ENCODE measurements at places on chromosomes 2 and 18.

GRCh38 chr2:38123911-38124310, 48.0 kb upstream of the CYP1B1 start:
- DNase-seq, result no peak

DNA sequence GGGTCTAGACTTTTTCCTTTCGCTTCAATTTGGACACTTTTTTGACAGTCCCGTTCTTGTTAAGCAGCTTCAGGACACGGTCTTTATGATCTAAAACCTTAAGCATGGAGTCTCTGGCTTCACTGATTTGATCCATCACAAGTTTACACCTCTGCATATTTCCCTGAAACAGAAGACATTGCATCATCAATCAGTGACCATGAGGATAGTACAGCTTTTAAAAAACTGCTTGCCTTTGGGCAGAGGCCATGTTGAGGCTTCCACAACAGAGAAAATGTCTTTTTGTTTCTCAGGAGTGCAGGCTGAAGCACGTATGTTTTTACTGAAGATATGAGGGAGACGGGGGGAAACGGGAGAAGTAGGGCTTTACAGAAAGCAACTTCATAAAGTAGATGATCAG, 56.2 kb upstream of the AMMECR1L start:
- DNase-seq, result no peak

DNA sequence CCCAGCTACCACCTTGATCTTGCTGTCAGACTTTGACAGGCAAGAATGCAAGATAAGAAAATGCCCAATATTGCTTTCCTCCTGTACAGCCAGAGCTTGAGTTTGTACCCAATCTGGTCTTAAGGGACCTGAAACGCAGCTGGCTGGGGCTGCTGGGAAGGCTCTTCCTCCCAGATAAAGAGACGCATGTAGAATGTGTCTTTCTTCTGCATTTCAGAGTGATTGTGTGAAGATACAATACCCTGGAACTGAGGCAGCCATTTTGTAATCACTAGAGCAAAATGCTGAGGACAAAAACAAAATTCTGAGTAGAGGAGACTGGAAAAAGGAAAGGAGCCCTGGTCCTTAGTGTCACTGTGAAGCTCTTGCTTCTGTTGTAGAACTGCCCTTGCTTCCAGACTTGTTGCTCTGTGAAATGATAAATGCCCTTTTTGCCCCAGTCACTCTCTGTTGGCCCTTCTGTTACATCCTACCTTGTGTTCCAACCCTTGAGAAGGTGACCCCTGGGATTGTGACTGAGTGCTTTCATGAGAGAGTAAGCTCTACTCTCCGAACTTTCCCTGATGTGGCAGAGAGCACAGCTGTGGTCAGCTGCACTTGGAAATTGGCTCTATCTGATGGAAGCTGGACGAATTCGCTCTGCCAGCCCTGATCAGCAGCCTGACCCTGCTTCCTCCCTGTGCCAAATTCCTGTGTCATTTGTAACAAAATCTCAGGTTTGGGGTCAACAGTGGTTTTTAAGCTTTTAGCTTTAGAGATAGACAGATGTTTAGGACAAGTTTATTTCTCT, 137.4 kb upstream of the RBMS1 start:
- no peak for DNase-seq

GRCh38 chr2:28950941-28951630, 30.0 kb upstream of the TOGARAM2 start:
- no peak for DNase-seq

GRCh38 chr2:27713201-27713600, 49.5 kb downstream of the SLC4A1AP start:
- DNase-seq, result no peak

- DNase-seq, result no peak
These were observed 13.3 kb downstream of the AGXT start for GRCh38 chr2:240881913-240882312.

GRCh38 chr2:61639721-61640120, 101.6 kb upstream of the XPO1 start:
- DNase-seq, result no peak

DNA sequence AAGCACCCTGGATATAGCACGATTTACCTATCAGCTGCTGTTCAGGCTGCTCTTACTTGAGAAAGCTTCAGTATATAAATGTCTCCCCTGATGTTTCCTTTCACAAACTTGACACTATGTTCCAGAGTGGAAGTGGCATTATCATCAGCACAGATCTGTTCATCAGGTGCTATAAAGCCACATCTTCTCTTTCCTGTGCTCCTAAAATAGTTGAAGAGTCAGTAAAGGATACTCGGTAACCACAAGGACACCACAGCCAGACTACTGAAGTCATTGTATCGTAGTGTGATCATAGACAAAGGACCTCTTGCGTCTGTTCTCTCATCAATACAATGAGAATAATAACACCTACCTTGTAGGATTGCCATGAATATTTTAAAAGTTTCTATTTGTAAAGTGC, 841.0 kb upstream of the CELF4 start:
- DNase-seq, result no peak

DNA sequence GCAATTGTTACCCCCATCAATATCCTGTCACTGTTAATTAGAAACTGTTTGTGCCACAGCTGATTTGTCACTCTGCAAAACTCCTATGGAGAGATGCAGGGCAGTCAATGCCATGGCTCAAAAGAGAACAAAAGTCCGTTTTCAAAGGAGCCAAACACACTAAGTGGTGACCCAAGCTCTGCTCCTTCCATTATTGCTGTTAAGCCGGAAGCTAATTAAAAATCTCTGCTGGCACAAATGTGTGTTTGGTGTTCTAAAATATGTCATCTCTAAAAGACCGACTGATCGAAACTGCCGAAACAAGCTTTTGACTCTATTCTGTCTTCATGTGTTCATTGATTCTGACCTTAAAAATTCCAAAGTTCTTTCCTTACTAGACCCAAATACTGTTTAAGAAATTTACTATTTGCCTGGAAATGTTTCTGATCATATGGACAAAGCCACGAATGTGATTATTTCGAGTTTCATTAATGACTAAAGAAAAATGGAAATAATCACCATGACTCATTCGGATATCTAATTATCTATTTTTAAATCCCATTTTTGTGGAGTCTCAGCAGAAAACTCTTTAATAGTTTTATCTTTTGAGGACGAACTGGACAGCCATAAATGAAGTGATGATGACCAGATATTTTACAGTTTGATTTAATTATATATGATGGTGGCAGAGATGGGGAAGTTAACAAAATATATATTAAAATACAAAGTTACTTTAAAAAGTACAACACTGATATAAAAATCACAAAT, 287.6 kb downstream of the SOCS6 start:
- DNase-seq, result no peak

DNA sequence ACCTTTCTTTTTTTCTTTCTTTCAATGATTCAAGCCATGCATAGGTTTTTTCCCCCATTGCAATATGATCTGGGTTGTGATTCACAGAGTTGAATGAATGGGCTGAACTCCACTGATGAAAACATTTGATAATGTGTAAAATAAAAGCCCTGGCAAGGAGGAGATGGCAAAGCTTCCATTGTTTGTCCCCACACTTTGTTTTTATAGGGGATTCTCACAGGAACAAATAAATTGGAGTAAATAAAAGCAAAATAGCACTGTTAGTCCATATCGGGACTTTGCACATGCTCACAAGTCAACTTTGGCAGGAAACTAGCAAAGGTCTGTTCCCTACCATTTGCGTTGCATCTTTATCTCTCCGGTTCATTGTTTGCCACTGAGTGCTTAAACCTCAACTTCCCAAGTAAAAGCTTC, 55.7 kb downstream of the MEIS1 start:
- DNase-seq, result no peak

DNA sequence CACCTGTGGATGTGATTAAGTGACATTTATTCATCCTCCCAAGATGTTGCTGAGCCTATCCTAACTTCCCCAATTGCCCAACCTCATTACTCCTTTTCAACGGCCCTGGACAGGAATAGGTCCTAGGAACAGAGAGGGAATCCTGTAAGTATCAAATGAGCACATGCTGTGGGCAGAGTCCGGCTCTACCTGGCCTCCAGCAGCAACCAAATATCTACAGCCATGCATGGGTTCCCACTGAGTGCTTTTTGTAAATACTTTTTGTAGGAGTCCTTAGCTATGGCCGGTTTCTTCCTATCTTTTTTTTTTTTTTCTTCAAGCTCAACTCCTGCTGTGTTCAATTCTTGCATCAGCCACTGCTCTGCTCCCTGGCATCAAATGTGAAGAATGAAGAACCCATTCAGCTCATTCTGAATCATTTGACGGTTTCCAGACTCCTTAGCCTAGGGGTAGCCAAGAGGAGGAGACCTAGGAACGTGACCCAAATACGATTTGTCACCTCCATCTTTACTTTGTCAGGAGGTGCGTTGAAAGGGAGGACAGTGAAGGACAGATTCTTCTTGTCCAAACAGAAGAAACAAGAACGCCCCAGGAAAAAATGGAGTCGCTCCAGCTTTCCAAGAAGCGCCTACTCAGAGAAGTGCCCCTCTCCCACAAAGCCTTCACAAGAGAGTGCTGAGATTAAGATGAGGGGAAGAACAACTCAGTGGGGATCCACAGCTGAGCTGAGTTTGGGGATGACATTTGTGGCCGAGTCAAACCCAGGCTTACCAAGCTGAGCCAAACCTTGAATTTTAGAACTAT, 46.7 kb upstream of the LCLAT1 start:
- DNase-seq, result no peak

GRCh38 chr2:119264781-119265692, 41.4 kb downstream of the STEAP3 start:
- peak; percentile 49 for DNase-seq

DNA sequence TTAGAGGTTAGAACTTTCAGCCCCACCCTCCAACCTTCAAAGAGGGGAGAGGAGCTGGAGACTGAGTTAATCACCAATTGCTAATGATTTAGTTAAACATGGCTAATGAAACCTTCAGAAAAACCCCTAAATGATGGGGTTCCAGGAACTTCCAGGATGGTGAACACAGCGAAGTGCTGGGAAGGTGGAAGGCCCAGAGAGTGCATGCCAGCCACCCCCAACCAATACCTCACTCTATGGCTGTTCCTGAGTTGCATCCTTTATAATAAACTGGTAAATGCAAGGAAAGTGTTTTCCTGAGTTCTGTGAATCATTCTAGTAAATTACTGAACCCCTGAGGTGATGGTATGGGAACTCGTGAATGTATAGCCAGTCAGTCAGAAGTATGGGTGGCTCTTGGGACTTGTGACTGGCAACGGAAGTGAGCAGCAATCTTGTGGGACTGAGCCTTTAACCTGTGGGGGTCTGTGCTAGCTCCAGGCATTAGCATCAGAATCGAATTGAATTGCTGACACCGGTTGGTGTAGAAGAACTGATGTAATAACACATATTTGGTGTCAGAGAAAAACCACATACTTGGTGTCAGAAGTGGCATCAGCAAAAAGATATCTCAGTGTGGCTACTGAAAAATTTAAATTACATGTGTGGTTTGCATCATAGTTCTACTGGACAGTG, 37.4 kb downstream of the NPHP1 start:
- no peak for DNase-seq

DNA sequence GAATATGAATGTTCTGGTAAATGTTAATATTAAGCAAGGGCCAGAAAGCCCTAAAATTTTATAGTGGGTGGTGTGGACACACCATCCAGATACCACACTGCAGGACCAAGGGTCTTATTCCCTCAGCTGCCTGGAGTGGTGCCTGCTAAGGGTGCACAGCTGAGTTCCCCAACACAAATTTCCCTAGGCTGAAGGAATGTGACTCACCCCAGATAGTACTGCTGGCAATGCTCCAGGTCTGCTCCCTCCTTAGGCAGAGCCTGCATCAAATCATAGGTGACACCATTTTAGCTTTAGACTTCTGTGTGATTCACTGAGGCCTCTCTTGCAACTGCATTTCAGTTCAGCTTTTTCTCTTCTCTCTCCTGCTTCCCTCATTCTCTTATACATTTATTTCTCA, 321.1 kb downstream of the SATB2 start:
- DNase-seq, result no peak

DNA sequence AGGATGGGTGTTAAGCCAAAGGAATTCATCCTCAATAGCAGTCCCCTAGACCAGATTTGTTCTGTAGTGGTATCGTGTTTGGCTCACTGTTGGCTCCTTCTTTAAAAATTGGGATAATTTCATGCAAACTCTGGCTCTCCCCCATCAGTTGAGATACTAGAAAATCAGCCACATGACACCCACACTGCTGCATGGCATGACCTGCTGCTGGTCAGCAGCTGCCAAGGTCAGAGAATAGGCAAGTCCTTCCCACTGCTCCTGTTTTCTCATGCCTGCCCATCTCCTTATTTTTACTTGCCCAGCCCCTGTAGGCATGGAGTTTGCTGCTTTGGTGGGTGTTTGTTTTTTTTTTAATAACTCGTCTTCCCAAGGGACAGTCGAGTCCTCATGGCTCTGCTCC, 1.0 kb upstream of the SNRNP200 start:
- DNase-seq, result no peak

DNA sequence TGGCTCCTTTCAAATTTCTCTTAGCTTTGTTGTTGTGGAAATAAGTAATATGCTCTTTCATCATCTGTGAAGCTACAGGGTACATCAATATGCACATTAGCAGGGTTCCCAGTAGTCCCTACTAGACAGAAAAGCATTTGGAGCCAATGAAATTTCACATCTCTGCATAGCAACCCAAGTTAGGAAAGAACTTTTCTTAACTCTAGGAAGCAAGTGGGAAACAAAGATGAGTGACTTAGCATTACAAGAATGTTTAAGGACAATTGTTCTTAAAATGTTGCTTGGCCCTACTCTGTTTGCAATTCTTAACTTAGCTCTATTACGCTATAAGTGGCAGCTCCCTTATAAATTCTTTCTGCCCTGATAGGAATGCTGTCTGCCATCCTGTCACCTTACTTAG, 39.6 kb downstream of the ZEB2 start:
- no peak for DNase-seq

DNA sequence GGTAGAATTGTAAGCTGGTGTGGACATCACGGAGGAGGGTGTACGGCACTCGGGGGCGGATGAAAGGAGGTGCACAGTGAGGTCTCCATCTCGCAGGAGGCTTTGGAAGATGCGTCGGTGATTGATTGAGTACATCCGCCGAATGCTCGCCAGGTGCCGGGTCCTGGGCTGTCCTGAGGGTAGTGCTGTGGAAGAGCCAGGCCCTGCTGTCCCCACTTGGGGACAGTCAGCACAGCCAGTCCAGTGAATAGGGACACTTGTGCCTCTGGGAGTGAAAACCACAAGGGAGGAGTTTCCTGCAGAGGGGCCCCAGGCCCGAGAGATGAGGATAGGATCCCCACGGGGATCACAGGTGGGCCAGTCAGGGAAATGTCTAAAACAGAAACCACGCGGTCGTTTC, 28.1 kb downstream of the MLPH start:
- no peak for DNase-seq

- no peak for DNase-seq
These were observed 14.5 kb downstream of the SH3BP4 start for GRCh38 chr2:234966340-234966739.

DNA sequence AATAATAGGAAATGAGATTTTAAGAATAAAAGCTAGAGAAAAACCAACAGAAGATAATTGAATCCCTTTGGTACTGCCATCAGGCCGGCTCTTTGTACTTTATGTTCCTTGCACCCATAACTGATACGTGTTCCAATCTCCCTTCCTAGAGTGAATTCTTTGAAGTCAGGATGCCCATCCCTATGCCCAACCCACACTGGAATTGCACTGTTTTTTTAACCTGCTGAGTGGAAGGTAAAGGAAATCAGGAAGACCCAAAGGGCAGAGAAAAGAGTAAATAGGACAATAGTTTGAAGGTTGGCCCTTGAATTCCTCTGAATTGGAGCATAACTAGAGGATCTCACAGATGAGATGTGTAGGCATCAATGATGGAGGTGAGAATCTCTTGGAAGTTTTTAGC, 4.4 kb upstream of the ATG16L1 start:
- DNase-seq, result no peak
